ENCODE measurements at places on chromosomes 3 and 15.
A peak's percentile ranks its signal among the peaks of the same experiment; 100 is the strongest.

GRCh38 chr3:159779883-159780282 lies 208.8 kb upstream of the IL12A start:
- DNase-seq, result no peak

DNA sequence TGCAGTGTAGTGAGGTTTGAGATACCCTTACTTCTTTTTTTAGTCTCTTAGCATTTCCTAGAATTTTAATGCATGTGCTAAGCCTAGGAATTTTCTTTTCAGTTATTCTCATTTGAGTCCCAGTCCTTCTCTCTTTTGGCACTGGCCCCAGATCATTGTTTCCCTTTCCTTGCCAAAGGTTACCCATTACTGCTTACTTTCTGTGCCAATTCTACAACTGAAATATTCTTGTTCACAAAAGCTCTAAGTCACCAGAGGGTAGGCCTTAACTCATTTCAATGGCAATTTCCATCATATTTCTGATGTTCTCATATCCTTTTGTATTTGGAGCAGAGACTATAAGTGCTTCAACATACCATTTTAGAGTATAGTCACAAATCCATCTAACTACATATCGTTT lies 199.6 kb upstream of the CBLB start:
- no peak for DNase-seq

- no peak for DNase-seq
Measured at GRCh38 chr3:114609973-114610630, 316.3 kb downstream of the TIGIT start.

DNA sequence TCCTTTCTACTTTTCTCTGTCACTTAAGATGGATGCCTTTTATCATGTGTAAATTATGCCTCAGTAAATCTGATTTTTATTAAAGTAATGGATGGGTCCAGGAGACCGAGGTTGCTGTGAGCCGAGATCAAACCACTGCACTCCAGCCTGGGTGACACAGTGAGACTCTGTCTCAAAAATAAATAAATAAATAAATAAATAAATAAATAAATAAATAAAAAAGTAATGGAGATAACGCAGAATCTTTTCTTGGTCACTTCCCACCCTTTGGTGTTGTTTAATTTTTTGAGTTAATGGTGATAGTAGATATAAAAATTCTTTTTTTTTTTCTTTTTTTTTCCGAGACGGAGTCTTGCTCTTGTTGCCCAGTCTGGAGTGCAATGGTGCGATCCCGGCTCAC lies 44.1 kb upstream of the MUC13 start:
- DNase-seq, result no peak

DNA sequence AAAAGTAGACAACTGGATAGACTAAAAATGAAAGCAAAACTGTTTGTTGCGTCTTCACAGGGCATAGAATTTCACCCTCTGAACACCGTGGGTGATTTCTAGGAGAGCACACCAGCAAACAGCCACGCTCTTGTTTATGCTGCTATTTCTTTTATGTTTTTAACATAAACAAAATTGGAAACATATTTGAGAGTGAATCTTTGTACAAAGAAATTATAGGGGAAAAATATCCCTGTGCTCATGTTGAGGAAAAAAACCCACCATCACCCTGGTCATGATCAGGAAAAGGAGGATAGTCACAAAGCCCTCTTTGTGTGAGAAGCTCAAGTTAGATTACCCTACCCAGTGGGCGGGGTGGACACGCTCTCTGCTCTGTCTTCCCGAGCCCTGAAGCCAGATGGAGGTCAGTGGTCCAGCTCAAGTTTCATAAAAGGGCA lies 313.3 kb downstream of the SATB1 start:
- no peak for DNase-seq

GRCh38 chr3:142884531-142884930 lies 4.4 kb downstream of the PCOLCE2 start:
- no peak for DNase-seq

GRCh38 chr3:194782698-194783404 lies 97.2 kb downstream of the FAM43A start:
- DNase-seq, result no peak

DNA sequence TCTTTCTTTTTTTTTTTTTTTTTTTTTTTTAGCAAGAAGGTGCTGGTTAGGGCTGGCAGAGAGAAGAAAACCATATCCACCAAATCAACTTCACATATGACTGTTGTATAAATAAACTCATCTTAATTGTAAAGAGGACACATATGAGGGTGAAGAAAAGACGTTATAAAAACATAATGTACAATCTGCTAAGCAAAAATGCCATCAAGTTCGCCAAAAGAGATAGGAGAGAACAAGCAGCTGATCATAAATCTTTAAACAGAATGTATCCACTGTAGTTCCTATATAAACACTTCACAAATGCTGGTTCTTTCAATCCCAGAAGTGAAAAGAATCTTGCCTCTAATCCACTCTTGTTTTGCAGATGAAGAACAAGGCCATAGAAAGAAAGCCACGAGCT lies 9.2 kb downstream of the FGF12 start:
- no peak for DNase-seq

GRCh38 chr3:11900824-11901223 lies 54.1 kb upstream of the TAMM41 start:
- DNase-seq, result no peak

DNA sequence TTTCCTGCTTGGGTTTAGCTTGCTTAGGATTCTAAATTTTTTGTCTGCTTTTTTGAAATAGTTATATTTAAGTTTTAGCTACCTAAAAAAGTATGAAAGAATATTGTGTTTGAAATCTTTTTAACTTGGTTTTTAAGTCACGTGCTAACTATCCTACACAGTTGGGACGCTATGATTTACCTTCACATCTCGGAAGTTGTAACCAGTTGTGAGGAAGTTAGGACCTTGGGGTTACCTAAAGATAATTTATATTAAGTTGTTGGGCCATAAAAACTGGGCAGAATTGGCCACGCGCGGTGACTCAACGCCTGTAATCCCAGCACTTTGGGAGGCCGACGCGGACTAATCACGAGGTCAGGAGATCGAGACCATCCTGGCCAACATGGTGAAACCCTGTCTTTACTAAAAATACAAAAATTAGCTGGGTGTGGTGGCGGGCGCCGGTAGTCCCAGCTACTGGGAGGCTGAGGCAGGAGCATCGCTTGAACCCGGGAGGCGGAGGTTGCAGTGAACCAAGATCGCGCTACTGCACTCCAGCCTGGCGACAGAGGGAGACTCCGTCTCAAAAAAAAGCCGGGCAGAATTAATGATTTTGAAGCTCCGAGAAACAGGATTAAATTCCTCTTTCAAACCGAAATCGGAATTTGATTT lies 1.0 kb downstream of the ZFAND6 start:
- peak; percentile 13 for DNase-seq

DNA sequence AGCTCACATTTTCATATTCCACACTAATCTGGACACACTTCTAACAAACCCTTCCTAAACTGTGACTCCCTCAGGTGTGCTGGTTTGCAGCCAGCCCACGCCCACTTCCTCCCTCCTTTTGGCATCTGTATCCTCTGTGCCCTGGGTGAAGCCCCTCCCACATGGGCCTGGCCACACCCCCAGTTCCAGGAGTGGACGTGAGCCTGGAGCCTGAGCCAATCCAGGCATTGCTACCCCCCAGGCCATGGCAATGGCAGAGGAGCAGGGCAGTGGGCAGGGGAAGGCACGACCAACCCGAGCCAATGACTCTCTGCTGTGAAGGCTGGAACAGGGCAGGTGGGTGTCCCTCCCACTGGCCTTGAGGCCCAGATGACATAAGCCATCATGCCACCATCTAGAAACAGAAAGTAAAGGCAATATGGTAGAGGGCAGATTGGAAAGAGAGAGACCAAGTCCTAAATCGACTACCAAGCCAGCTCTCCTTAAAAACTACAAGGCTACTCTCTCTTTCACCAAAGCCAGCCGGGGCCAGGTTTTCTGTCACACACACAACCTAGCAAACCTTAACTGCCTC lies 18.6 kb downstream of the FAM174B start:
- no peak for DNase-seq

DNA sequence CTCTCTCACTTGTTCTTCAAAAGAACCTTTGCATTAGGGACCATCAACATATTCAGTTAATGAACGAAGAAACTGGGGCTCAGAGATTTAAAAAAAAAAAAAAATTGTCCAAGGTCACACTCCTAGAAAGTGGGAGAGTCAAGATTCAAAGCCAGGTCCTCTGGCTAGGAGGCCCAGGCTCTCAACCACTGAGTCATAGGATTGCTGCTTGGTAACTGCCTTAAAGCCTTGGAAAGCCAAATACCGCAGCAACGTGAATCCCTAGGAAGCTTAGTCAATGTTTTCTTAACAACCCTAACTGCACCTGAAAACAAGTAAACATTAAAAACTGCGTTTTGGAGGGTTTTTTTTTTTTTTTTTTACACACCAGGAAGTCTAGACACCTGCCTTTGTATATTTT lies 156.8 kb downstream of the WNT5A start:
- no peak for DNase-seq

DNA sequence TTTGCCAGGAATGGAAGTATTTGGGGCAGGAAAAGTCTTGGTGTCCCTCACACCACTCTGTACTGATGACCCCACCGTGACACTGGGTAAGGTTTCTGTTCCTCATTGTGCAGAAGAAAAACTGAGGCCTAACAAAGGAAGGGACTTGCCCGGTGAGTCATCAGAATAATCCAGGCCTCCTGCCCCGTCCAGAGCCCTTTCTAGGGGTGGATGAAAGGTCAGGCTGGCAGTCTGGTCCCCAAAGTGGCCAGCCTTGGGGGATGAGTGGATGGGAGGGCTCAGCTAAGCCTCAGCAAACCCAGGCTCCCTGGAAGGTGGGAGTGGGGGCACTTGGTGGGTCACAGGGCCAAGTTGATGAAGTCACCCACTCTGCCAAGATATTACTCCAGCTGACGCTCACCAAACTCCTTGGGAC lies 2.3 kb upstream of the DNAH1 start:
- no peak for DNase-seq

GRCh38 chr3:76470285-76470684 lies 569.6 kb upstream of the ROBO2 start:
- DNase-seq, result no peak

Measured in stimulated activated CD4-positive, alpha-beta T cell treated with anti-CD3 and anti-CD28 coated beads, Interleukin-1b, Interleukin-23, amount 100 ng/mL, for 24 hours (primary cell).